Spinal cord (tissue), 10 donors: ENCODE measurements at places on chromosomes 6 and 20. TPM values are rescaled to one million over a fixed set of nuclear protein-coding genes. Genes with fewer than 3 reads are reported as not detected.

GRCh38 chr20:6055981-6056569, 2.2 kb upstream of the LRRN4 start:
- H3K27me3 ChIP-seq: peaks cover 13% of the 10 kb centered on the region
- no peak overlapping the region for H3K4me3 ChIP-seq
- no peak overlapping the region for H3K27ac ChIP-seq
- H3K36me3 ChIP-seq: no peaks in the 10 kb centered on the region
- peaks cover 10% of the 10 kb centered on the region for H3K4me1 ChIP-seq

DNA sequence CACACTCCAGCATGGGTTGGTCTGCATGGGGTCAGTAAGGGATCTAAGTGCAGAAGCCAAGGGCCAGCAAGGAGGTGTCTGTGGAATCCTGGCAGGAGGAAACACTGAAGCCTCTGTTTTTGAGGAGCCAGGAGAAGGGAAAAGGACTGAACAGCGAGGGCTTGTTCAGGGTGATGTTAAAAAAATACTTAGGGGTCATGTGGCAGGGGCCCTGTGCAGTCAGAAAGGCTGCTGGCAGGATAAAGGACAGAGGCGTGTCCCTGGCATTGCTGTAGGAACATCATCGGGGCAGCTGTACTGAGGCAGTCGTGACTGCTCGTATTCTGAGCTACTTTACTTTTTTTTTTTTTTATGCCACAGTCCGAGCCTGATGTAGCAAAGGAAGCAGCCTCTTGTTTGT, 127.1 kb upstream of the ZFP64 start:
- no peak overlapping the region for H3K4me3 ChIP-seq
- no peak for DNase-seq
- H3K4me1 ChIP-seq: no peaks in the 10 kb centered on the region
- H3K27me3 ChIP-seq: no peaks in the 10 kb centered on the region
- no peak overlapping the region for H3K27ac ChIP-seq
- H3K36me3 ChIP-seq: no peaks in the 10 kb centered on the region

GRCh38 chr6:168388641-168389633, 52.0 kb upstream of the SMOC2 start:
- H3K27ac ChIP-seq: no peak overlapping the region
- no peak for DNase-seq

DNA sequence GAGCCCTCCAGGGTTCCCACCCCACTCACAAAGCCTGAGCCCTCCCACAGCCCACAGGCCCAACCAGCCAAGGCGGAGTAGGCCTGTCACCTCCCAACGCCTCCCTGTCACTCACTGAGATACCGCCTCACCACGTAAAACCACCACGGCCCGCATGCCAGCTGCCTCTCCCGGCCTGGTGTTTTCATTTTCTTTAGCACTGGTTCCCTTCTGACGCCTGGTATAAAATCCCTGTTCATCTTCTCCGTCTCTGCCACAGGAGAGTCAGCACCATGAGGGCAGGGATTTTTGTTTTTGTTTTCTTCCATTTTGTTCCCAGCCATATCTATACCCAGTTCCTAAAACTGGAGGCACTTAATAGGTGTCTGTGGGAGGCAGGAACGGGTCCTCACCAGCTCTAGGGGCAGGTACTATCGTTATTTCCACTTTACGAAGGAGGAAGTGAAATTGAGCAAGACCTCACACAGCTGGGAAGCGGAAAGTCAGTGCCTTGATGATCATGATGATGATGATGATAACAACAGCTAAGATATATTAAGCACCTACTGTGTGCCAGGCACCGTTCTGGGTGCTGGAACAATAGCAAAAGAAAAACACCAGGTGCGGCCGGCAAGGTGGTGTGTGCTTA, 58.6 kb downstream of the SNAI1 start:
- no peaks in the 10 kb centered on the region for H3K36me3 ChIP-seq
- H3K27me3 ChIP-seq: no peaks in the 10 kb centered on the region
- no peak for DNase-seq
- H3K4me1 ChIP-seq: peaks cover 17% of the 10 kb centered on the region
- no peak overlapping the region for H3K27ac ChIP-seq

The CD93 gene
- total RNA-seq: 54.5 TPM

The THBD gene
- total RNA-seq: 14.7 TPM

GRCh38 chr20:16922834-16923233, 174.7 kb downstream of the OTOR start:
- no peaks in the 10 kb centered on the region for H3K27me3 ChIP-seq
- H3K36me3 ChIP-seq: no peaks in the 10 kb centered on the region
- no peak overlapping the region for H3K4me3 ChIP-seq
- H3K4me1 ChIP-seq: no peaks in the 10 kb centered on the region

- H3K36me3 ChIP-seq: peaks cover 4% of the 10 kb centered on the region
- no peak overlapping the region for H3K27ac ChIP-seq
- no peaks in the 10 kb centered on the region for H3K4me1 ChIP-seq
Measured at GRCh38 chr6:24788031-24788665, 10.6 kb downstream of the ARMH2 start.

DNA sequence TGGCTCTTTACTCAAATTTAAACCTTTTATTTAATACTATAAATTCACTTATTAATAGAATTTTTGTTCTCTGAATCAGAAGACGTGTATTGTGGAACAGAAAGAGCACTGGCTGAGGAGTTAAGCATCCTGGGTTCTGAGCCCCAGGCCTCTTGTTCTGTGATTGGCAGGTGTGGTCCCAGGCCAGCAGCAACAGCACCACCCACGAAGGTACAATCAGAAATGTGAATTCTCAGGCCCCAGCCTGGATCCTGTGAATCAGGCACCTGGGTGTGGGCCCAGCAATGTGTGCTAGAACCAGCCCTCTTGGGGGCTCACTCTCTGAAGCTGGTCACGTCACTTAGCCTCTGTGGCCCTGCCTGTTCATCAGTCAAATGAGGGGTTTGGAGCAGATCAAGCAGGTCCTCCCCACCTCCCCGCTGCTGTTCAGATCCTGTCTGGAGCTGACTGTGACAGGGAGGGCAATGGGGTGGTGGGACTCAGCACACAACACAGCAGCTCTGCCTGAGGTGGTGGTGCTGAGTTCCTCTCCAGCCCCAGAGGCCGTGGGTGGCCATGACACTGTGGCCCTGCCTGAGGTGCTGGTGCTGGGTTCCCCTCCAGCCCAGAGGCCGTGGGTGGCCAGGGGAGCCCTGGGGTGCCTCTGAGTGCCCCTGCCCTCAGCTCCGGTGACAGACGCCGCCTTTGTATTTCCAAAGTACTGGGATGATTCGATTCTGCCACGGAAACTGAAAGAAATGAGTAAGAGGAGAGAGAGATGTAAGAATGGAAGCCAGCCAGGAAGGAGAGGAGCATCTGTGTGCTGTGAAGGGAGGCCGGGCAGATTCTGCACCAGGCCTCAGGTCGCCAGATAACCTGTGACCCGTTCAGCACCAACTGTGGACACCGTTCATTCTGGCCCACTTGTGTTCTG, 41.6 kb upstream of the FRMD1 start:
- no peak overlapping the region for H3K4me3 ChIP-seq
- H3K27me3 ChIP-seq: no peaks in the 10 kb centered on the region
- no peak for DNase-seq
- H3K27ac ChIP-seq: no peak overlapping the region
- no peaks in the 10 kb centered on the region for H3K36me3 ChIP-seq

The TFAP2D gene
- total RNA-seq: 0.28 TPM

DNA sequence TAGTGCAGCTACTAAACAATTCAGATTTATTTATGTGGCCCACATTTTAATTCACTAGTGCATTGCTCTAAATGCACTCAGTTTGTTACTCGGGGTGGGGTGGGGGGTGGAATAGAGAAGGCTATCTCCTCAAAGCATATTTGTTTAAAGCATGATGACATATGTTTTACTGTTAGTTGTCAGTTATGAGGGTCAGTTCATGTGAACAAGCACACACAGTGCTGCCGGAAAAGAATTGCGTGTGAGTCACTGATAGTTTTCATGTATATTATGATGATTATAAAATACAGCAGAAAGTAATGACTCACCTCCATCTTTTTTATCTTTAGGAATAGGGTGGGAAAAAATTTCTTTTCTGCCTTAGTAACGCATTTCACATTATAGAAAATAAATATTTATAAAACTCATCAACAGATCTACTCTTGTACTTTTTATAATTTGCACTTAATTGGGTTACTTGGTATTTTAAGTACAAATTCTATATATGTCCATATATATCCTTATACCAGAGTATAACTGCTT, 42.2 kb upstream of the STXBP5 start:
- no peak overlapping the region for H3K4me3 ChIP-seq
- H3K36me3 ChIP-seq: no peaks in the 10 kb centered on the region
- no peaks in the 10 kb centered on the region for H3K4me1 ChIP-seq
- no peaks in the 10 kb centered on the region for H3K27me3 ChIP-seq
- DNase-seq: no peak

The BTNL2 gene
- not detected for total RNA-seq

The MAPK13 gene
- 2.8 TPM for total RNA-seq

- no peak overlapping the region for H3K27ac ChIP-seq
- H3K4me3 ChIP-seq: no peak overlapping the region
- peak; percentile 12 for DNase-seq
- no peaks in the 10 kb centered on the region for H3K36me3 ChIP-seq
Measured at GRCh38 chr20:973785-974194, 28.3 kb downstream of the RSPO4 start.

The ZSCAN26 gene
- total RNA-seq: 27.2 TPM

The ADGRF5 gene
- 28.2 TPM for total RNA-seq

DNA sequence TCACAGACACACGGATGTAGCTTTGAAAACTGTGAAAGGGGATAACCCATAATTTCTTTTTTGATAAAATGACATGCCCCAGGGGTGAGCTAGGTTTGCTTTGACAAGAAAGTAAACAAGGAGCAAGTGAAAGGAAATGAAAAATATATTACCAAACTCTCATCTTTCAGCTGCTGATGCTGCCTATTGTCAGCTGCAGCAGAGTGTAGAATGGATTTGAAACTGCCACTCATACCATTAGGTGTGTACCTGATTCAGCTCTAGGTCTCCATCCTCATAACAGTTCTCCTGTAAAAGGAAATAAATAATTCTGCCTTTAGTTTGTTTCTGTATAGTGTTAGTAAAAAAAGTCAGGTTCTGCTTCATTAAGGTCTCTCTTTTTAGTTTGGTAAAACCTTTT, 415.1 kb upstream of the MARCKS start:
- no peaks in the 10 kb centered on the region for H3K27me3 ChIP-seq
- H3K4me3 ChIP-seq: no peak overlapping the region
- no peak for DNase-seq
- H3K36me3 ChIP-seq: no peaks in the 10 kb centered on the region

DNA sequence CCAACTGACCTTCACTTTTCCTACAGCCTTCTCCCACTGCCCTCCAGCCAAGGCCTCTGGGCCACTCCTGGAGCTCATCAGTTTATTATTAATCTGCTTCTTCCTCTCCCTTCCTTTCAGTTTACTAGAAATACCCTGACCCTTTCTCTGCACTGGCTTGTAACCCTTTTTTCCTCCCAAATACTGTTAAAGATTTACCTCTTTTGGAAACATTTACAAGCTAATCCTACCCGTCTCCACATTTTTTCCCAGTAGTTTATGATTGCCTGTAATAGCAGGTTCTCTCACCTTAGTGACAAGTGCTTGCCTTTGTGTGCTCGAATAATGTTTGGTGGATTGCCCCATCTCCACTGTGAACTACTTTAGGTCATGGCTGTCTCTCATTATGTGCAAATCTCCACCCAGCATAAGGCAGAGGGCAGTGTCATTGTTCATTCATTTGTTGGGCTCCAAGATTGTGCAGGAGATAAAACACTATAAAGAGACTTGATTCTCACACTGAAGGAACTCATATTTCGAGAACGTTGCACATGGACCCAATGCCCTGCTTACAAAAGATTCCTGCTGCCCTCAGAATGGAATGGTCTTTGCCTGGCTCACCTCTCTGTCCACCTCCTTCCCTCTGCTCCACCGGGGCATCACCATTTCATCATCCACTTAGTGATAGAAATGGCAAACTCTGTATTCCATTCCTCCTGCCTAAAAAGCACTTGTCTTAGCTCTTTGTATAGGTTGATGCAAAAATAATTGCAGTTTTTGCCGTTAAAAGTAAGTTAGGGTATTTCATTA, 491.1 kb downstream of the UTRN start:
- DNase-seq: no peak
- H3K4me3 ChIP-seq: no peak overlapping the region
- peaks cover 3% of the 10 kb centered on the region for H3K36me3 ChIP-seq
- H3K27ac ChIP-seq: no peak overlapping the region
- H3K4me1 ChIP-seq: no peaks in the 10 kb centered on the region
- H3K27me3 ChIP-seq: no peaks in the 10 kb centered on the region

GRCh38 chr20:57616143-57616951, 3.9 kb downstream of the ZBP1 start:
- no peaks in the 10 kb centered on the region for H3K27me3 ChIP-seq
- H3K36me3 ChIP-seq: no peaks in the 10 kb centered on the region
- H3K4me1 ChIP-seq: peaks cover 7% of the 10 kb centered on the region
- no peak for DNase-seq
- H3K4me3 ChIP-seq: no peak overlapping the region
- H3K27ac ChIP-seq: no peak overlapping the region

GRCh38 chr6:71197780-71198179, 90.8 kb upstream of the OGFRL1 start:
- no peaks in the 10 kb centered on the region for H3K36me3 ChIP-seq
- no peak overlapping the region for H3K27ac ChIP-seq
- H3K27me3 ChIP-seq: no peaks in the 10 kb centered on the region
- no peaks in the 10 kb centered on the region for H3K4me1 ChIP-seq

DNA sequence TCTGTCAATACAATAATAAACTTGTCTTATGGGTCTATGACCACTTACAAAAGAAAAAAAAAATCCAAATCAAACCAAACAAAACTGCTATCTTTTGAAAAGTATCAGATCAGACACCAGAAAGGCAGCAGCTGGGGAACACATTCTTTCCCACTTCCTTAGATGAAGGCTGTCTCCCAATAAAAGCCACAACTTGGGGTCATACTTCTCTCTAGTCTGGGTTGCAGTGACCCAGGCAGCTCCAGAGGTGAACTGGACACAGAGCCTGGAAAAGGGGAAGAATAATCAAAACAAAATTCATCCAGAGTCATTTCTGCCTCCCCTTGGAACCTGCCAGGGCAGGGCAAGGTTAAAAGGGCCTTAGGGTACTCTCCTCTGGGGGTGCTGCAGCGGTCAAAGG, 19.1 kb downstream of the ATXN1 start:
- H3K27me3 ChIP-seq: no peaks in the 10 kb centered on the region
- H3K36me3 ChIP-seq: no peaks in the 10 kb centered on the region
- no peak overlapping the region for H3K4me3 ChIP-seq
- H3K4me1 ChIP-seq: peaks cover 4% of the 10 kb centered on the region
- H3K27ac ChIP-seq: no peak overlapping the region

- no peak for DNase-seq
- H3K4me3 ChIP-seq: no peak overlapping the region
- H3K27me3 ChIP-seq: no peaks in the 10 kb centered on the region
- no peak overlapping the region for H3K27ac ChIP-seq
- peaks cover 24% of the 10 kb centered on the region for H3K36me3 ChIP-seq
Measured at GRCh38 chr20:5580940-5581708, 169.1 kb upstream of the SHLD1 start.
